ENCODE measurements at places on chromosomes 3 and 15.
A peak's percentile ranks its signal among the peaks of the same experiment; 100 is the strongest.

DNA sequence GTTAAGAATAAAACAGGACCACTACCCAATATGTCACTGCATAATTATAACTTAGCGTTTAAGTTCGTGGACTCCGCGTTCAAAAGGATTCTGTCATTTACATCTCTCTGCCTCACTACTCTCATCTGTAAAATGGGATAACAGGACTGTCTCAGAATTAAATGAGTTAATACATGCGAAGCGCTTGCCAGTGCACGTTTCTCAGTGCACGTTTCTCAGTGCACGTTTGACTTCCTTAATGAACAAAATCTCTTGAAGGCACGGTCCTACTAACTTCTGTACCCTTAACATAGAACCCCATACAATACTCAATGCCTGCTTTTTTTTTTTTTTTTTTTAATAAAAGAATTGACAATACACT is 499 bp downstream of the RABL3 start:
- DNase-seq: no peak

- DNase-seq: peak; percentile 42
Observed at GRCh38 chr3:45976191-45977091, 19.2 kb downstream of the FYCO1 start.

GRCh38 chr3:134922866-134923265 is 127.8 kb downstream of the EPHB1 start:
- no peak for DNase-seq

GRCh38 chr3:131491084-131491483 is 11.7 kb downstream of the MRPL3 start:
- DNase-seq: peak; percentile 28

DNA sequence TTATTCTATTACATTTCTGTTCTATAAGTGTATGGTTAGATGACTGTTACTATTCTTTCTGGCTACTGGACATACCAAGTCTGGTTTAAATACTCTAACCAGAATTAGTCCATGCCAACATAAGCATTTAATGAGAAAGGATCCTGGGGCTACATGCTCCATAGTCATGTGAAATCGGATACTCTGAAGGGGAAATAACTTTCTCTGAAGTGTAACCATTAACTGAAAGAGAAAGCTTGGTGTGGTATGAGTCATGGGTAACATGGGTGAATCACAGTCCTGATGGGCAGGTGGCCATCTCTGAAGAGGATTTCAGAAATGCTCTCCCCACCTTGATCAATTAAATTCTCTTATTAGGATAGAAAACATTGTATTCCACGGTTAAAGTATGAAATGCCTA is 69.4 kb downstream of the FHIT start:
- peak; percentile 37 for DNase-seq

GRCh38 chr3:185280572-185281365 is 26.9 kb upstream of the EHHADH start:
- peak; percentile 43 for DNase-seq

DNA sequence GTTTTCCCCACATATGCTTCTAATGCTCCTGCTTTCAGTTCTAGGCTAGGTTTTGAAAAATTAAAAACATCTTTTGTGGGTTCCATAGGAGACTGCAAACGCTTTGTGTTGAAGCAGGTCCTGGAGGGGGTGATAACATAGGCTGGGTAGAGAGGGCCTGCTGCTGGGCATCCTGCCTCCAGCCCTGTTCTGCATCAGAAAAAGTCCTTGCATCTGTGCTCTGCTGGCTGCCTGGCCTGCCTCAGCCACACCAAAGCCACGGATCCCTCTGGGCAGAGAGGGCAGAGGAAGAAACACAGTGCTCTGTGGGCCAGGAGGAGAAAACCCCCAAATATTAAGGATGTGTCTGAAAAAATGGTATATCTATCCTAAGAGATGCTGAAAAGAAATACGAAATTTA is 3.9 kb upstream of the ARPP21 start:
- DNase-seq: no peak

GRCh38 chr15:88674661-88675060 is 35.8 kb downstream of the ISG20 start:
- DNase-seq: no peak

DNA sequence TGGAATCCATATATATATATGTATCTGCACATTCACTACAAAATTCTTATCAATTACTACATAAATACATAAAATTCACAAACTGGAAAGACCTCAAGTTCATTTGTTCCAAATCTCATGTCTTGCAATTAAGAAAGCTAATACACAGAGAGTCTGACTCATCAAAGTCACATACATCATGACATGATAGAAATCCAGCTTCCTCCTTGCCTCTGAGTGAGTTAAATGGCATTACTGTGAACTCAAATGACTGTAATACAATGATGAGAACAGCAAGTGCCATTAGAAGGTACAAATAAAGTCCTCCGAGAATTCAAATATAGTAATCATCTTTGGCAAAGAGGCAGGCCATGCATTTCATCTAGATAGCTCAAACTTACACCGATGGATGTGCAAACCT is 55.1 kb upstream of the AGTR1 start:
- DNase-seq: no peak
